Left kidney (tissue), 8 donors: ENCODE measurements at places on chromosomes 7 and 10. TPM values are rescaled to one million over a fixed set of nuclear protein-coding genes. Genes with fewer than 3 reads are reported as not detected.

DNA sequence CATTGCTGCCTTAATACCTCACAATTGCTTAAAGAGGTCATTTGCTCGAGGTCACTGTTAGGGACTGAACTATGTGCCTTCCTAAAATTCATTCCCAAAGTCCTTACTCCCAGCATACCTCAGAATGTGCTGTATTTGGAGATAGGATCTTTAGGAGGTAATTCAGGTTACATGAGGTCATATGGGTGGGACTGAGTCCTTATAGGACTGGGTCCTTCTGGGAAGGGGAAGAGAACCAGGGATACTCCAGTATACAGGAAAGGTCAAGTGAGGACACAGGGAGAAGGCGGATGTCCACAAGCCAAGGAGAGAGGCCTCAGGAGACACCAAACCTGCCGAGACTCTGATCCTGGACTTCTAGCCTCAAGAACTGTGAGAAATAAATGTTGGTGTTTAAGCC lies 253.3 kb downstream of the PRPF18 start:
- DNase-seq, result no peak

GRCh38 chr10:12638103-12638502 lies 288.8 kb downstream of the CAMK1D start:
- DNase-seq, result no peak

TMEM176A gene
- polyA plus RNA-seq, result 90.9 TPM

DNA sequence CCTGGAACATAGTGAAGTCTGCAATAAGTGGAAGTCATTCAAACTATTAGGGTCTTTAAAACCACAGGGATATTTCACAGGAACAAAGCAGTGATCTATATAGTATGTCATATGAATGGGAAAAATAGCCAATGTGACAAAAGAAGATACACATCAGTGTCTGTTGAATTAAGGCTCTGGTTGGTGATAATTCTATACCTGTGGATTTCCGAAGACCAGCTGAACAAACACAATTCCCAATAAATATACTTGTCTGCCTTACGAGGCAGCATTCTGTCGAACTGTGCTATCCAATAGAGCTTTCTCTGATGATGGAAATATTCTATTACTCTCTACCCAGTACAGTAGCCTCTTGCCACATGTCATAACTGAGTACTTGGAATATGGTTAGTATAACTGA lies 55.9 kb upstream of the CAV2 start:
- no peak for DNase-seq

GRCh38 chr10:65358565-65358964 lies 1567.3 kb upstream of the LRRTM3 start:
- no peak for DNase-seq

GRCh38 chr7:29502133-29502532 lies 61.5 kb upstream of the PRR15 start:
- DNase-seq, result no peak

PDLIM1 gene
- polyA plus RNA-seq, result 69.4 TPM

DHTKD1 gene
- polyA plus RNA-seq, result 36.7 TPM

CDHR1 gene
- polyA plus RNA-seq, result 1.0 TPM

CHST15 gene
- 20.6 TPM for polyA plus RNA-seq

GRCh38 chr7:148304456-148304855 lies 286.1 kb upstream of the C7orf33 start:
- no peak for DNase-seq

GRCh38 chr10:30170814-30171213 lies 111.4 kb upstream of the JCAD start:
- DNase-seq, result no peak

AKR1C1 gene
- 15.3 TPM for polyA plus RNA-seq

PRLHR gene
- not detected for polyA plus RNA-seq

- DNase-seq, result no peak
Measured at GRCh38 chr7:135811506-135811905, 62.9 kb upstream of the FAM180A start.

NEUROG3 gene
- polyA plus RNA-seq, result not detected

- DNase-seq, result no peak
Measured at GRCh38 chr10:26543567-26544306, 105.6 kb downstream of the APBB1IP start.

DNA sequence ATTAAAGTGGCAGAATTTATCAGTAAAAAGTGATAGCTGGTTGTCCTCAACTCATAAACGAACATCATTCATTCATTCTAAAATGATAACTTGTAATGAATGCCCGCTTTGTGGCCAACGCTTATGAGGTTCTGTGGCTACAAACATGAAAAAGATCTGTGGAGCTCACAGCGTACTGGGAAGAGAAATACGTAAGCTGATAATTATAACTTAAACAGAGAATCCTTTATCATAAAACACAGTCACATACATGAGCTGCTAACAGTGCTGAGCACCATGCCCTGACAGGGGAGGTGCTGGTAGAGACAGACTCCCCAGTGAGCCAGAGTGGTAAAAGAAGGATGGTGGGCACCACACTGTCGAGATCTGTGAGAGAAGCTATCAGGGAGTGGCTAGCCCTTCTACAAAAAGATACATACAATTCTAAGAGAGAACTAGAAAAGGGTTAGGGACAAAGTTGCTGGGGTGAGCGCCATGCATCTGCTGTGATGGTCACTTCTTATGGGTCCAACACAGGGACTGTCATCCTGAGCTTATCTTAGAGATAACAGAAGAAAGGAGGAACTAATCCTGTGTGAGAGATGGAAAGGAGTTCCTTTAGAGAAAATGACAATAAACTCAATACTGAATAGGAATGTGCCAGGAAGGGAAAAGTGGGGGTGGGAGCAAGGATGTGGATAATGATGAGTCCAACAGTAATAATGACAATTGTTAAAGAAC lies 106.7 kb downstream of the USP6NL start:
- no peak for DNase-seq

GRCh38 chr7:40305229-40305628 lies 170.4 kb downstream of the SUGCT start:
- no peak for DNase-seq

GRCh38 chr7:107659666-107660065 lies 962 bp upstream of the SLC26A4 start:
- no peak for DNase-seq

DPCD gene
- 43.7 TPM for polyA plus RNA-seq

- DNase-seq, result no peak
Measured at GRCh38 chr7:85292908-85293576, 106.2 kb upstream of the SEMA3D start.

- no peak for DNase-seq
Measured at GRCh38 chr7:919924-920341, 34.5 kb downstream of the ADAP1 start.

DNA sequence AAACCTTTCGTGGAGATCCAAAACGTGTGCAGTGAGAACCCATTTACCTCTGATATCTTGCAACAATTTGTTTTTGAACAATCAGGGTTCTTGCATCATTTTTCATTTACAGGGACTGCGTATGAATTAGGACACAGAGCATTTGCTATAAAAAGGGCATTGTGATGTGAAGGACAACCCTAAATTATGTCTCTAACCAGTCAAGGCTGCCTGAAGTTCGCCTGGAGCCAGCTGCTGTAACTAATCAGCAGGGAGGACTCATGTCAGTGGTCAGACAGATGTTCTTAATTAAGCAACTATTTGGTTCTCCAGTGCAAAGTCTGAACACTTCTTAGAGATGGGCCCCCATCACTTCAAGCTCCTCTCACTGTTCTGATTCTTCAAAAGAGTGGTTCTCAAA lies 674.8 kb downstream of the KCNMA1 start:
- DNase-seq, result no peak

GRCh38 chr7:139776486-139777132 lies 1.2 kb downstream of the HIPK2 start:
- DNase-seq, result no peak

DNA sequence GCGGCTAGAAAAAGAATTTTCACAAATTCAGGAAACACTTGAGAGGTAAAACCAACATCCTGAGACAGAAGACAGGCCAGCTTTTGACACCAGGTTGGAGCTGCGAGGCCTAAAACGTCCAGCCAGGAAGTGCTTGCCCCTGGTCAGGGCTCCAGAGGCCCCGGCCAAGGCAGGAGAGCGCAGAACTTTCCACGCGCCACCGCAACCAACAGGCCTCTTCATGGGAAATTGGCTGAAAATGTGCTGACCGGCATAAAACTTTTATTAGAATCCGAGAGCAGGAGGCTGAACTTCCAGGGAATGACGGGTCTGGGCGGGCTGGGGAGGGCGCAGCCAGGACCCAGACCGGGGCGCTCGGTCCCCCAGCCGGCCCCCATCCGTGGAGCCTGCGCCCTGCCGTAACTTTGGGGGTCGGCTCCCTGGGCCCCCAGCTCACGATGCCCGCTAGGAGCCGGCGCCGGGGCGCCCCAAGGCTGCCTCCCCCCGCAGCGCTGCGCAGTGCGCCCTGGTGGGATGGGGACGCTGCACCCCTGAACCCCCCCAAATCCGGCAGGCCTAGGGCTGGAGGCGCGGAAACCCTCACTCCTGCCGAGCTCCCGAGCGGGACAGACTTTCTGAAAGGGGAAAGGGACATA lies 414.0 kb upstream of the MKI67 start:
- DNase-seq, result no peak

GRCh38 chr7:90540406-90540805 lies 55.7 kb upstream of the CDK14 start:
- no peak for DNase-seq

GRCh38 chr7:15279640-15280039 lies 282.2 kb downstream of the AGMO start:
- DNase-seq, result no peak

LLCFC1 gene
- 1.5 TPM for polyA plus RNA-seq

GRCh38 chr7:141074997-141075396 lies 1.1 kb downstream of the TMEM178B start:
- no peak for DNase-seq

PDK4 gene
- polyA plus RNA-seq, result 17.4 TPM

WIPF3 gene
- polyA plus RNA-seq, result 5.9 TPM

AZGP1 gene
- polyA plus RNA-seq, result 51.8 TPM

NKX2-3 gene
- not detected for polyA plus RNA-seq

IFRD1 gene
- polyA plus RNA-seq, result 49.2 TPM

DNA sequence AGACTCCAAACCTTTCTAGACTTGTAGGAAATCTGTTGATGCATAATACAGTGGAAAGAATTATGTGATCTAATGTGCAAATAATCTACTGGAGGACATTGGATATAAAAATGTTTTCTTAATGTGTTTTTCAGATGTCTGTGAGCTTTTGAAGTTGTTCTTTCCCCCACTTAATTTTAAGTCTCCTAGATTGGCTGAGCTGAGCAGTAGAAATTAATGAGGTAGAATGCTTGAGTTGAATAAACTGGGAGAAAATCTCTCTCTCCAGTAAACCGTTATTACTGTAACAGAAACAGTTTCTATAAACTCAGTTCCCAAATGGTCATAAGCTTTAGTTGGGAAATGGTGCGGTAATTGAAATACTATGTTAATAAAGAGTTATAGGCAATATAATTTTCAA lies 15.7 kb downstream of the CSGALNACT2 start:
- DNase-seq, result no peak

NANOS1 gene
- 4.3 TPM for polyA plus RNA-seq

DNA sequence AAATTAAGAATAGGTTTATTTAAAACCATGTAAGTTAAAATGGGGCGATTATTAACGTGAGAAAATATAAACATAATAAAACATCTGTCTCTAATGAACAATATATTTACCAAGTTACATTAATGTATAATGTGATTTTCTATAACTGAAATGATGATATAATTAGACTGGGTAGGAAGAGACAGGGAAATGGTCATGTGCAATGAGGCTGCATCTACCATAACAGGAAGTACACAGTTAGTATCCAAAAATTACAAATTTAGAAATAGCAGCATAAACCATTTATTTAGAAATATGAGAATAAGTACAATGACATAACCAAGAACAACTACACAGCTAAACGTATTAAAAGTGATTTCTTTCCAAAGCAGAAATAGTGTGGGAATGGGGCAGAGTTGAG lies 25.8 kb upstream of the BET1 start:
- no peak for DNase-seq

MKX gene
- 0.07 TPM for polyA plus RNA-seq

FXYD4 gene
- not detected for polyA plus RNA-seq

- no peak for DNase-seq
Measured at GRCh38 chr7:43808410-43808809, 49.9 kb downstream of the BLVRA start.

PRKAR2B gene
- 41.2 TPM for polyA plus RNA-seq

MBL2 gene
- not detected for polyA plus RNA-seq

DNA sequence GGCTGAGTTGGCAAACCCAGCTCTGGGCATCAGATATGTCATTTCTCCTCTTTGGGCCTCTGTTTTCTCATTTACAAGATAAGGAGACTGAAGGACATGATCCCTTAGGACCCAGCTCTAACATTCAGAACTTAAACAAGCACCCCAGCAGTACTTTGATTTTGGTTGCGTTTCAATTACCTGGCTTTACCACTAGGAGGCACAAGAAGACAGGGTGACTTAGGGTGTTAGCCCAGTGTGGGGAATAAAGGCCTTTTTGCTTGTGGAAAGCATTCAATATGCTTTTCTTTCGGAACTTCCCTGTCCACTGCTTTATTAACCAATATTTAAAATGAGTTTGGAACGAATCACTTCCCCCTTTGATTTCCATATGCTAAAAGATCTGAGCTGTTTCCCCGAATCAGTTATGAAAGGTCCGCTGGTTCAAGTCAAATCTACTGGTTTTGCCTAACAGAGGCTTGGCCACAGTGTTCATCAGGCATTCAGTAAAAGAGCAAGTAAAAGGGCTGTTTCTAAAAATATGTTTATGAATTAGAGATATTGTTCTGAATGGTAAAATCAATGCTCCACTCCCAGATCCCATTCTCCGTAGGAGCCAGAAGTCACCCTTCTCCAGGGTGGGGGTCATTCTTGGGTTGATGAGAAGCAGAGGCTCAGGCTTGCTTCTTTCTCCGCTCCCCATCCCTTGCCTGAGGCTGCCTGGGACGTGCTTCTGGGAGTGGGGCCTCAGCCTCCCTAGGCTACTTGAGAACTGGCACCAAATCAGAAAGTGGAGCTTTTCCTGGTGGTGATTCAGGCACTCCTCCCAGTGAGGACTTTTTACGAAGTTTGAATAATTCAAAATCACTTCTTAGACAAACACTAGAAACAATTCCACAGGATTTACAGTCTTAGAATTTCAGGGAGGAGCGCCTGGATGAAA lies 105.5 kb downstream of the MYOF start:
- peak; percentile 85 for DNase-seq

KDM7A gene
- 17.5 TPM for polyA plus RNA-seq

ATP6V0A4 gene
- polyA plus RNA-seq, result 58.9 TPM

- DNase-seq, result no peak
Measured at GRCh38 chr10:50740293-50740648, 535 bp downstream of the ASAH2B start.

EXOC4 gene
- 72.1 TPM for polyA plus RNA-seq

NDUFB8 gene
- polyA plus RNA-seq, result 169 TPM
